GM12891 (cell line): ENCODE measurements at places on chromosomes 5 and 9.

DNA sequence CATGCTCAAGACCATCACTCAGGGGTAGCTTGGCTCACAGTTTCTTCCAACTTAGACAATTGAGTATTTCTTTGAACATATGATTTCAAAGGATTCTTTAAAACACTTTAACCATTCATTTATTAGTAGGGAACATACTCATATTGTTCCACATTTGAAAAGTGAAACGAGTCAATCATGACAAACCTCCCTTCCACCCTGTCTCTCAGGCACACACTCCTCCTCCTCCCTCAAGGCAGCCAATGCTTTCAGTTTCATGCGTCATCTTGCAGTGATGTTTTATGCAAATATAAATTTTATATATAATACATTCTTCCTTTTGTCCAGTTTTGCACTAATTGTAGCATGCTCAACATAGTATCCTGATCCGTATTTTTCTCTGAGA, 126.0 kb upstream of the BOD1 start:
- peak; percentile 64 for DNase-seq

DNA sequence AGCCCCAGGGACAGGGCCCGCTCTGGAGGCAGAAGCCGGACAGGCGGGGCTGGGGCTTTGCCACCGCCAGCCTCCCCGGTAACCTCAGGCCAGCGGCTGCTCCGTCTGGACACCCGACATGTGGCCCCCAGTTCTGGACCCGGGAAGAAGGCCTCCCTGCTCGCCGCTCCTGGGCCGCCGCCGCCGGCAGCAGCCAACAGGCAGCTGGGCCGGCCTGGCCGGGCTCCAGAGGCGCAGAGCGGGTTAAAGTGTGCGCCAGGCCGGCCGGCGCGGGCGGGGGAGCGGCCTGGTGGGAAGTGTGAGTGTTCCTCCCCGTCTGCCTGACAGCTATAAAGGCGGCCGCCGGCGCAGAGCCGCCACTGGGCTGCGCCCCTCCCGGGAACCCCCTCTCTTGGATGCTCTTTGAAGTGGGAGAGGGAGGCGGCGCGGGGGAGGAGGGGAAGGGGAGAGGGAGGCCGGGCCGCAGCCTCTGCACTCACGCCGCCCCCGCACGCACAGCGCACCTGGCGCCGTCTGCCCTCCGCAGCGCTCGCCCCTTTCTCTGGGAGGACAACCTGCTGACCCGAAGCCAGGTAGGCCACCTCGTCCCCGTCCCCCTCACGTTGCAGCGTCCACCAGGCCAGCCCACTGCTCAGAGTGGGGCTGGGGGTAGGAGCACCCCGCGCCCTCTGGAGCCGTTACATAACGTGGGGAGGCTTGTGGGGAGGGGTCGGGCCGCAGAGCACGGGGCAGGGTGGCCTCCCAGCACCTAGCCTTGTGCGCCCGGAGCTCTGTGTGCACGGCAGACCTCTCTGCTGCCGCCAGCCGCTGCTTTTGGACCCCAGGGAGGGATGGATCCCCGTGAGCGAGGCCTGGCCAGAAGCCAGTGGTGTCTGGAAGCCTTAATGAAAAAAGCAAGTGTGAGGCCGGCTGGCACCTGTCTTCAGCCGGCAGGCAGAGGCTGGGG, at the start of gene ADAMTSL2:
Gene ADAMTSL2 (plus strand): TSS at position 359 of the 946 bp plus-strand sequence. CDS start 2,009 bp downstream, outside the sequence.
- DNase-seq: no peak

GRCh38 chr5:136034984-136035383, 6.2 kb downstream of the TGFBI start:
- no peak for DNase-seq

DNA sequence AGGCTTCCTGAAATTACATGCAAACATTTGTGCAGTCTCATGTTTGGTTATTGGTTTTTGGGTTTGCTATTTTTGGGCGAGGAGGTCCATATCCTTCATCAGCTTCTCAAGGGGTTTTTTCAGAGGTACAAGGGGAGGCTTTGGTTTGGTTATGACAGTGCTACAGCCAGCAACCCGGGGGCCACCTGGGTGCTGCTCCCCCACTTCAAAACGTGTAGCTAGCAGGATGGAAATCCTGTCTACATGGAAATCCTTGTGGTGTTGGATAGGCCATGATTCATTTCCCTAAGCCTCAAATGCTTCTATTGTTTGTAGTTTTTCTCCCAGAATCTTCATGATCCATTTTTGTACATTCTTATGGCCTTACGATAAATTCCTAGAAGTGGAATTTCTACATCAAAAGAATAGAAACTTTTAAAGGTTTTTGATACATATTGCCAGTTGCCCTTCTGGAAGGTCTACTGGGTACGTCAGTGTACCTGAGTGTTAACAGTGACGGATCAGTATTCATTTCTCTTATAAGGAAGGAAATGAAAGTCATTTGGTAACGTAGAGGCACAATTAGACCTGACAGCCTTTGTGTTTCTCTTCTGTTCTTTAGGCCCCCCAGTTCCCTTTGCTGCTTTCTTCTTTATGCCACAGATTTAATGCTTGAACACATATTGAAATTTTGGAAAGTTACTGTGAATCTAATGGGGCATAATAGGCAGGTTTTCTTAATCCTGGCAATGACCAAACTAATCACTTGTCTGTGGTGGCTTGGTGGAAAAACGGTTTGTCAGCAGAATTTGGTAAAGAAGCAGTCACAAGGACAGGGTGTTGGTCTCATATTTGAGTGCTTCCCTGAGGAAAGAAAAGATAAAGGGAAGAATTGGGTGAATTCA, 69.7 kb upstream of the ABL1 start:
- DNase-seq: peak; percentile 28

DNA sequence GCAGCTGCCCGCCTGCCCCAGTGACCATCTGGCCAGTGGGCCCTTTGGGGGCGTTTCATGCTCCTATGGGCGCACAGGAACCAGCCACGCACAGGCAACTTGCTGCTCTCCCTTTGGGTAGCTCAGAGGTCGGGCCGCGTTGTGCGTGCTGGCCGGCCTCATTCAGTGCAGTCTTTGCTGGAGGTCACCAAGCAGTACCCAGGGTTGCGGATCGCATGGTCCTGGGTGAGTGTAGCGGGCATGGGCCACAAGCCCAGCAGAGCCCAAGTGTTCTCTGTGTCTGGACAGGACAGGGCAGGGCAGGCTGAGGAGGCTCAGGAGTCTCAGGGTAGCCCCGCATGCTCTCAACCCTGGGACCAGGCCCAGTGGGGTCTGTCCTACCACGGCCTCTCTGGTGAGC, 9.9 kb upstream of the MRNIP start:
- DNase-seq: no peak

DNA sequence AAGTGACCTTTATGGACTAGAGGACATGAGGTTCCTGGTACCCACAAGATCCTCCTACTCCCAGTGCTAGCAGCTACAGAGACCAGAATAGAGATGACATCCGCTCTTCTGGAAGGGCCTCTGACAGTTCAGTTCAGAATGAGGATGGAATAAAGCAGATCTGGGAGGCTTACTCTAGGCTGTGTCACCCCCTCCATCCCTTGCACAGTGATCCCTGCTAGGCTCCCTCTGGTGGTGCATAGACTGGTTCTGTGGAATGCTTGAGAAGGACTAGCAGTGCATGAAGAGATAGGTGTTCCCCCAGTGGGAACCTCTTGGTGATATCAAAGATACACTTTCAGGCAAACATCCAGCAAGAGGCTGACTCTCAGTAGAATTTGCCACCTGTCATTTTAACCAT, 83.0 kb downstream of the NPR3 start:
- no peak for DNase-seq

- no peak for DNase-seq
Measured at GRCh38 chr5:132751444-132751843, 4.2 kb downstream of the CCNI2 start.

GRCh38 chr5:75040973-75041372, 11.4 kb downstream of the GCNT4 start:
- DNase-seq: no peak

DNA sequence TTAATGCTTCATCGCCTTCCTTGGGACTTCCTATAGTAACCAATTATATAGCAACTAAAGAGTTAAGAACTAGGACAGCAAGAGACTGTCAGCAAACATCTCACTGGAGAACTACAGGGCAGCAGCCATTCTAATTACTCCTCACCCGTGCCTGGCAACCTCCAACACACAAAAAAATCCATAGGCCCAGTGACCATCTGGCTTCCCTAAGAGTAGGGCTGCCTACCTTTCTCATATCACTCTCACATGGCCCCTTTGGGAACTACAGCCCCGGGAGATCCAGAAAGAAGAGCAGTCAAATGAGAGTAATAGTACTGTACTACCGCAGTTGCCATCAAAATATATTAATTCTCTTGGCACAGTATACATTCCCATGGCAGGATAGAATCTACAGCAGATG, 5.7 kb downstream of the DCAF10 start:
- no peak for DNase-seq
